HCT116 (cell line): ENCODE measurements at places on chromosomes 2 and 18.

- no peaks in the 10 kb centered on the region for H3K4me1 ChIP-seq
- no peak overlapping the region for H3K4me3 ChIP-seq
- DNase-seq: no peak
- H3K27me3 ChIP-seq: no peaks in the 10 kb centered on the region
Observed at GRCh38 chr2:86238354-86238753, 39.1 kb downstream of the MRPL35 start.

DNA sequence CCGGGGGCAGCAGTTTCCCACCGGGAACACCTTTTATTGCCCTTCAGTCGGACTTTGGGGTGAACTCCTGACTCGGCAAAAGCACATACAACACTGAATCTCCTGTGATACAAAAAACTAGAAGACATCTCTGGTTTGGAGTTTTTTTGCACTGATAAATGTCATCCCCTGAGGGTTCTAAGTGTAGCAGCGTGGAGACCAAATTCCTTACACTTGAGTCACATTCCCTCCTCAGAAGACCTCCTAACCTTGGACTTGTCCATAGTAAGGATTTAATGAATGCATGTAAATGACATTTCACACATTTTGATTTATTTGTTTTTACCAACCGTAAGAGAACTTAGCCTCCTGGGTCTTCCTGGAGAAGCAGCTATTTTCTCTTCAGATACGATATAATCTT, 54.0 kb upstream of the GPR45 start:
- no peaks in the 10 kb centered on the region for H3K4me1 ChIP-seq
- H3K27ac ChIP-seq: no peak overlapping the region
- no peaks in the 10 kb centered on the region for H3K36me3 ChIP-seq

- DNase-seq: no peak
- H3K4me3 ChIP-seq: no peak overlapping the region
- no peak overlapping the region for H3K27ac ChIP-seq
- H3K27me3 ChIP-seq: no peaks in the 10 kb centered on the region
- no peaks in the 10 kb centered on the region for H3K4me1 ChIP-seq
Observed at GRCh38 chr2:61134141-61134540, 27.8 kb upstream of the C2orf74 start.

GRCh38 chr2:57217013-57217412, 829.6 kb upstream of the VRK2 start:
- H3K36me3 ChIP-seq: no peaks in the 10 kb centered on the region
- H3K4me1 ChIP-seq: no peaks in the 10 kb centered on the region
- no peak for DNase-seq

DNA sequence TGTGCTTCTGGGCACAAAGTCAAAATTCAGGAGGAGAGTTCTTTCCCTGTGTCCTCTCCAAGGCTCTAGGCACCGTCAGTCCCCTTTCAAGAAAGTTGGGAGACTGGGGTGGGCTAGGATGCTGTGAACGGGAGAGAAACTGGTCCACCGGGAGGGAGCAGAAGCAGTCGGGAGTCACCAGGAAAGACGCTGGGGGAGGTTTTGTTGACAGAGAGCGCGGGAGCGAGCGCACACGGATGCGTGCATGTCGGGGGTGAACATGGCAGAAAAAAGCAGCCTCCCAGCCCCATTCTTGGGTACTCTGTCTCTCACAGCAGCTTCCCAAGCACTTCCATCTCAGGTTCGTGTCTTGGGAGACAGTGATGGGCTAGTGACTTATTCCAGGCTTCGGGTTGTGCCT, 97.1 kb upstream of the PXDN start:
- no peaks in the 10 kb centered on the region for H3K36me3 ChIP-seq
- H3K4me1 ChIP-seq: no peaks in the 10 kb centered on the region
- no peak for DNase-seq
- H3K4me3 ChIP-seq: no peak overlapping the region

DNA sequence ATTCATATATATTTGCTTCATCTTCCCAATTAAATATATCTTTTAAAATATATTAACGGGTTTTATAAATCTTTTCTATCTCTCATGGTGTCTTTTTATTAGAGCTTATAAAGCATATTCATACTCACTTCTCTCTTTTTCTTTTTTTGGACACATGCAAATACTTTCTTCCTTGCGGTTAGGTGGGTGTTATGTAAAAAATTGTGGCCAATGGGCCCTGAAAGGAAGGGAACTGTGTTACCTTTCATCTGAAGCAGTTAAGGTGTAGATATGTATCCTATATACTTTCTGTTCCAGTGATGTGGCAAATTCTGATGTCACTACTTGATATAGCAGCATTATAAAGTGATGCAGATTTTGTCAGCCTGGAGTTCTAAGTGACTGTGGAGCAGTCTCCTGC, 714.5 kb downstream of the PLCL1 start:
- DNase-seq: no peak
- no peaks in the 10 kb centered on the region for H3K36me3 ChIP-seq
- H3K27ac ChIP-seq: no peak overlapping the region

DNA sequence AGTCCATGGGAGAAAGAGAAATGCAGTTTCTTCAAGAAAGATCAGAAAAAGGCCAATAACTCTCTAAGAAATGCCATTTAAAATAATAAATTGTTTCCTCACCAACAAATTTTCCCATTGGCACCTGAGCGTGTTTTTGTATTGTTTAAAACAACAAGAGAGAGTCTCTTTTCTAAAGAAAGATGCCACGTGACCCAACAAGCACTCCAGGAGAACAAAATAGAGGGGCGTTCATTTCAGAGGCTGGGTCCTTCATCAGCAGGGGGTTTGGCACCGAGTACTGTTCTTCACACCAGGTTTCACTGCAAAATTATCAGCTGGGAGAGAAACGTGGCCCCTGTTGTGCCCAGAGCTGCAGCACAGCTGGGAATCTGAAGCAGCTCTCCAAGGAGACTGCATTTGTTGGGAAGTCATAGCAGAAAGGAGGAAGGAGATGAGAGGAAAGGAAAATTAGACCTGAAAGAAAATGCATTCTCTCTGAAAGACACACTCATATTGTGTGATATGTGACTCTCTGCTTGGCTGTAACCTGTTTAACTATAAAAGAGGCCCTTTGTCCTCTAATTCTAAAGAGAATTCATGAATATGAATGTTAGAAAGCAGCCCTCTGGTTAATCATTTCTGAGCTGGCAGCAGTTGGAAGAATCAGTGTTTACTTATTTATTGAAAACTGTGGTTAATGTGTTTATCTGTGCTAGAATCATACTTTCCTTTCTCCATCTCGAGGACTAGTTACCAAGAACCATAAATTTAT, 205.3 kb upstream of the CDH20 start:
- H3K27me3 ChIP-seq: peaks cover 5% of the 10 kb centered on the region; the same call in 1 of the 2 replicates
- H3K4me3 ChIP-seq: no peak overlapping the region
- no peaks in the 10 kb centered on the region for H3K36me3 ChIP-seq
- H3K27ac ChIP-seq: no peak overlapping the region

- H3K36me3 ChIP-seq: no peaks in the 10 kb centered on the region
- H3K27me3 ChIP-seq: peaks cover 4% of the 10 kb centered on the region; the same call in 1 of the 2 replicates
- H3K4me1 ChIP-seq: peaks cover 51% of the 10 kb centered on the region
- no peak for DNase-seq
- peak overlapping the region; percentile 46 for H3K27ac ChIP-seq
- H3K4me3 ChIP-seq: no peak overlapping the region; the same call in 1 of the 2 replicates
Observed at GRCh38 chr18:9741793-9742523, 33.9 kb downstream of the RAB31 start.

DNA sequence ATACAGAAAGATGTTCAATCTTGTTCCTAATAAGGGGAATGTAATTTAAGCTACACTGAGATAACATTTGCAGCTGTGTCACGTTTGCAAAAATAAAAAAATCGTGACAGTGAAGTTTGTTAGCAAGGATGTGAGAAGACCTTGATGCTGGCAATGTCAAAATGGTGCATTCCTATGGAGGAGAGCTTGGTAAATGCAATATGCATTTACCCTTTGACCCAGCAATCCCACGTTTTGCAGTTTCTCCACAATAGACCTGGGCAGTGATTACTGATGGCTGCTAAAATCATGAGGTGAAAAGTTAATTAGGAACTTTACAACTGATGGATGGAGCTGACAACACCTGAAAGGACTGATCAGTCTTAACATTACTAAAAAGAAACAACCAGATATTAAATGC, 43.1 kb downstream of the ZC3H6 start:
- no peaks in the 10 kb centered on the region for H3K36me3 ChIP-seq
- no peak for DNase-seq
- no peaks in the 10 kb centered on the region for H3K27me3 ChIP-seq
- no peaks in the 10 kb centered on the region for H3K4me1 ChIP-seq
- H3K4me3 ChIP-seq: no peak overlapping the region

GRCh38 chr18:68431922-68432198, 283.0 kb downstream of the TMX3 start:
- DNase-seq: no peak
- no peaks in the 10 kb centered on the region for H3K27me3 ChIP-seq
- H3K4me1 ChIP-seq: no peaks in the 10 kb centered on the region
- no peaks in the 10 kb centered on the region for H3K36me3 ChIP-seq

DNA sequence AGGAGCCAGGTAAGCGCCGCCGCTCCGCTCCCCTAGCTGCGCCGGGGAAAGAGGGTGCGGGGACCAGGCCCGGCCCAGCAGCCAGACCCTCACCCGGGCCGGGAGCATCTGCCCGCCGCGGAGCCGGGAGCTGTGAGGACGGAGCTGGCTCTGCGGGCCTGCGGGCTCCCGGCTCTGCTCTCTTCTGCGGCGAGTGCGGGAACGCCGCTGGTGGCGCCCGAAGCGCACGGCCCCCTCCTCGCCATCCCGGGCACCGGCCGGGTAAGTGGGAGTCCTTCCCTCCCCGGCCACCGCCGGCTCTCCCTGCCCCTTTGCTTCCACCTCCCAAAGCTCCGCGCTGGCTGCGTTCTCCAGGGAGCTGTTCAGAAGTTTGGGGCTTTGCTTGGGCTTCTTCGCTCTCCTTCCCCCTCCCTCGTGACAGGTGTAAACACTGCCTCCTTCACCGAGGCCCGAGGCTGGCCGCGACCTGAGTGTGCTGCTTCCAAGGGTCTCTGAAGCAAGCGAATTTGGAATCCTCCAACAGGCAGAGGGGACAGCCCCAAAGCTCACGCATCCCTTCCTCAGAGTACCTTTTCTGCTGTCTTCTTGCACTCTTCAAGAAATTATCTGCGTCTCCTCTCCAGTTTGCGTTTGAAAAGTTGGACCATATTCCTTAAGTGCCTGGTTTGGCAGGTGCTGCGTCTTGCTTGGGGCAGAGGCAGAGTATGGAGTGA, 632 bp downstream of the AFTPH start:
- no peaks in the 10 kb centered on the region for H3K36me3 ChIP-seq
- H3K27me3 ChIP-seq: no peaks in the 10 kb centered on the region
- no peak for DNase-seq

DNA sequence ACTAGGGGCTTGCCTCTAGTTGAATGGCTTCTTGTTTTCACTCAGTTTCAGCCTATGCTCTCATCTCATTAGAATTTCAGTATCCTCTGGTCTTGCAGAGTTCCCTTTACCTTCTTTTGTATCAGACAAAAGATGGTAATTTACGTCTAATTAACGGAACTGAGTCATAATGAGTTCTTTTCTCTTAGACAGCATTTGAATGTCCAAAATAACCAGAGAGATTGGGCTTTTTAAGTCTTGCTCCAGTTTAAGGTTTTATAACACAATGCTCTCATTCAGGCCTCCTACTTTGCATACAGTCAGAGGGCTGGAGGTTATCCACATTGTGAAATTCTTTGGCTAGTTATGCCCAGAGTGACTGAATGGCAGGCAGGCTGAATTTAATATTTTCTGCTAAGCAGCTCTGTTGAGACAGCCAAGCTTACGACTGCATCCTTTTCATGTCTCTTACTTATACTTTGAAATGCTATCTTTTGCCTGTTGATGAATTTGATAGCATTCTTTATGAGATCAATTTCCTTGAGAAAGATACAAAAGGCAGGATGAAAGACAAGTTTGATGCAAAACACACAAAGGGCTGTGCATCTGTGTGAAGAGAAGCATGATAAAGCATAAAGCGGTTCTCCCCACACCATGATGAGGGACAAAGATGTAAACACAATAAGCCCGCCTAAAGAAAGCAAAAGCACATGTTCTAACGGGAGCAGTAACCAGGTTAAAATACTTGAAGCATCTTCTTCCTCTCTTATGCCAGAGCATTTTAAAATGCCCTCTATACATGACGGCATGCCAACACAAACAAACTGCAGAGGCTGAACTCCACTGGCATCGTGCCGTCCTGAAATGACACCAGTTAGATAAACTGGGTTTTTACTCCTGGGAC, 90.0 kb downstream of the CDH2 start:
- no peak overlapping the region for H3K27ac ChIP-seq
- no peak overlapping the region for H3K4me3 ChIP-seq
- H3K27me3 ChIP-seq: no peaks in the 10 kb centered on the region
- no peaks in the 10 kb centered on the region for H3K4me1 ChIP-seq
- H3K36me3 ChIP-seq: no peaks in the 10 kb centered on the region

GRCh38 chr18:28015671-28016070, 161.3 kb downstream of the CDH2 start:
- no peaks in the 10 kb centered on the region for H3K27me3 ChIP-seq
- no peaks in the 10 kb centered on the region for H3K4me1 ChIP-seq
- no peaks in the 10 kb centered on the region; the same call in 1 of the 2 replicates for H3K36me3 ChIP-seq
- H3K4me3 ChIP-seq: no peak overlapping the region

DNA sequence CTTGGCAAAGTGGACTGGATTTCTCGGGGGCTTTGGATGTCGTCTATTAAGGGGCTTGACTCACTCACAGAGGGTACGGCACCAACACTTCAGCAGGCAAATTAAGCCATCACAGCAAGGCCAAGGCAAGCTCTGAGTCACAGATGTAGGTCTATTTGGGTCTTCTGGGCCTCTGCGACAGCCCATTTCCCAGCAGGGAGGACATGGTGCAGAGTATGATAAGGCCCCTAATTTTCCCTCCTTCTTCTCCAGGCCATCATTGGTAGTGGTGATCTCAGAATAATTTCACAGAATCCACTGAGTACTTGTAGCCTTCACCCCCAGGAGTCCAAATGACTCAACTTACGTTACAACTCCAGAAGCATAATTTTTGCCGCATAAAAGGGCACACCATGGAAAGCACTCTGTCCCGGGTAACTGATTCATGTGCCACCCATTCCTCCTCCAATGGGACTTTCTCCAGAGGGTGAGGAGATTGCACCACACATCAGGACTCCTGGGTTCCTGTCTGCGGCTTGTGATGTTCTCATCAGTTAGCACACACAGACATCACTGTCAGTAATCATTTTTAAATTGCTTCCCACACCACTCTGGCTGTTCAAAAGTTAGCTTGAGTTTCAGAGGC, 164.9 kb downstream of the TXNL1 start:
- no peaks in the 10 kb centered on the region for H3K27me3 ChIP-seq
- no peaks in the 10 kb centered on the region for H3K36me3 ChIP-seq
- no peak overlapping the region for H3K27ac ChIP-seq
- H3K4me1 ChIP-seq: no peaks in the 10 kb centered on the region

GRCh38 chr2:1910592-1911246, 166.4 kb upstream of the PXDN start:
- H3K4me3 ChIP-seq: no peak overlapping the region
- H3K4me1 ChIP-seq: no peaks in the 10 kb centered on the region
- H3K27ac ChIP-seq: no peak overlapping the region
- H3K27me3 ChIP-seq: peaks cover 26% of the 10 kb centered on the region
- DNase-seq: no peak

DNA sequence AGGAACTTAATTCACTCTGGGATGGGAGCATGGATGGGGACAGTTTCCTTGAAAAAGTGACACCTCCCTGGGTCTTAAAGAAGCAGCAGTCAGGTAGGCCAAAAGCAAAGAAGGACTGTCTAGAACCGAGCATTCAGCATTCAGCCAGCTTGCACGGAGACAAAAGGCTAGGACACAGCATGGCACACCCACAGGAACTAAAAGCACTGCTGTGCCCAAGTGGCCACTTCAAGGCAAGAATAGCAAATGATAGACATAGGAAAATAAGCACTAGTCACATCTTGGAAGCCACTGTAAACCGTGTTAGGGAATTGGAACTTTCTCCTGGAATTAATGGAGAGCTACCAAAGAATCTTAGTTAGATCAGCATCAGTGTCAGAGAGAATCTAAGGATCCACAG, 47.0 kb downstream of the LRP2 start:
- H3K4me1 ChIP-seq: no peaks in the 10 kb centered on the region
- H3K27me3 ChIP-seq: no peaks in the 10 kb centered on the region
- H3K4me3 ChIP-seq: no peak overlapping the region
- DNase-seq: no peak
- no peaks in the 10 kb centered on the region for H3K36me3 ChIP-seq
